ENCODE measurements at places on chromosomes 6 and 20.
A peak's percentile ranks its signal among the peaks of the same experiment; 100 is the strongest.

GRCh38 chr6:4350567-4351519 lies 215.5 kb upstream of the ECI2 start:
- DNase-seq: no peak

GRCh38 chr6:20929283-20929682 lies 395.0 kb downstream of the CDKAL1 start:
- DNase-seq: no peak

DNA sequence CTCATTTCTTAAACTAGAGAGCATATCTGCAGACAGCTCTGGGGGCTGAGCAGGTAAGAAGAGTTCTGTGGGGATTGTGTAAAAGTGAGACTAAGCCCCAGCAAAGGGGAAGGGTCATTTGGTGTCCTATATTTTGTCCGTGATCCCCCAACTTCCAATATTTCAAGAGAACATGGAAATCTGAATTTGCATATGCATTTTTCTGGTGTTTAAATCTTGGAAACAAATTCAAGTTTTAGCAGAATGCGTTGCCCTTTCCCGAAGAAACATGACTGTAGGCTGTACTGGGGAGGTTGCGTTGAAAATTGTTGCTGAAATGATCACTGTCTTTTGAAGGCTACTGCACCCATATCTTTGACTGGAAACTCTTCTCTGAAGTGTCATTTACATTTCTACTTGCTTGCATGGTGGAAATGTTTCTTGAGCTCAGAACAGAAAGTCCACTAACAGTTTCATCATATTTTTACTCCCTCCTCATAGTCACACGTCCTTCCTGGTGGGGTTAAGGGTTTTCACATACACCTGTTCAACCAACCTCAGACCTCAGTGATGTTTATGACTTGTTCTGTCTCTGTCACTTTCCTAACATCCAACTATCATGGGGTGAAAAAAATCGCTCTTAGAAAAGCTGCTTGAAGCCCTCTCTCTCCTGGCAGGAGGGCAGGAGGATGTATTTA lies 140.3 kb downstream of the BCAS1 start:
- no peak for DNase-seq

- DNase-seq: no peak
Observed at GRCh38 chr6:95917034-95917433, 98.7 kb upstream of the FUT9 start.

DNA sequence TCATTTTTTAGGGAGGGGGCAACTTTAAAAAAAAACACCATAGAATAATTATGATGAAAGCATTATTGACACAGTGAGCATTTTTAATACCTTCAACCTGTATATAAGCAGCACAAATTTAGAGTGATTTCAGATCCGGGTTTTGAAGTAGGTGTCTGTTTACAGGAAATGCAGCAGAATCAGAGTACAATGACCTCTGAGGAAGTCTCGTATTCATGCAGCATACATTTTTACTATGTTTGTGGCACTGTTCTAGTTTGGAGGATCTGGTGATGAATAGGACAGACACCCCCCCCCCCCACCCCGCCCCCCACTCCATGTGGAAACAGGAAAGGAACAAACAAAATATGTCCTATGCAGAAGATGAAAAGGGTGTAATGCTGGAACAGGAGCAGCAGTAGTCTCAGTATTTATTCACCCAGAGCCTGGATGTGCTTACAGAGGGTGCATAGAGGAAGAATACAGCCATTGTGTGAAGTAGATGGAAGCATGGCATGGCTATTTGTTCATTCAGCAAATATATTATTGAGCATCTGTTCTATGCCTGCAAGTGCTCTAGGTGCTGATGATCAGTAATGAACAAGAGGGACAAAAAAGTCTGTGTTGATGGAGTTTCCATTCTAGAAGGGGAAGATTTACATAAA lies 19.7 kb downstream of the VAPB start:
- DNase-seq: no peak

GRCh38 chr6:154106251-154106650 lies 67.2 kb downstream of the OPRM1 start:
- DNase-seq: no peak

DNA sequence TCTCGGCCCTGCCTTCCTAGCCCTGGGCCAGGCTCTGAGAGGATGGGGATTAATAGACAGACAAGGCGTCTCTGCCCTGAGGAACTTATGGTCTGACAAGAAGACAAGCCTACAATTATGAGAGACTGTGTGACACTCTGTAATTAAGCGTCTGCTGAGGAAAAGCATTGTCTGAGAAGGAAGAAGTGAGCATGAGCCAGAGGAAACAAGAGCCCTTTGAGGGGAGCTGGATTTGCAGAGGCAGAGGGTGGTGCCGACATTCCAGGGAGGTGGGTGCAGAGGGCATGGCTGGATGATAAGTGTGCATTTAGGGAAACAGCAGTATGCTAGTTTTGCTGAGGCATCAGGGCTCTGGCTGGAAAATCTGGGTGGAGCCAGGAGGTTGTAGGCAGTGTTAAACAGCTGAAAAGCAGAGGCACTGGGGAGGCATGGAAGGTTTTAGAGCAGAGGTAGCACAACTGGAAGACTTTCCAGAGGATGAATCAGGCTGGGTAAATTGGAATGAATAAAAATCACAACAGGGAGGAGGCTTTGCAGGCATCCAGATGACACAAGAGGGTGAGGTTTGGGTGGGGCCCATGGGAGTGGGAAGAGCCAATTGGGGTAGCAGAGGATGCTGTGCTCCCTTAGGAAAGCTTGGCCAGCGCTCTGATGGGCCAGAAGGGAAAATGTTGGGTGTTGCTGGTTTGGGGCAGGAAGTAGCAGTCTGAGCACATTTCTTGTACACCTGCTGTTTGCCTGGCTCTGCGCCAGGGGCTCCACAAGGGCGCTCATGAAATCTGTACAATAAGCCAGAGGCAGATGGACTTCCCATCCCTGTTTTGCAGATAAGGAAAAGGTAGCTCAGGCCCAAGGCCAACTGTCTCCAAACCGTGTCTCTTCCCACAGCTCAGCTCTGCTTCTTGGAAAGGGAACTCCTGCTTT lies 74.0 kb upstream of the MYL9 start:
- DNase-seq: no peak

DNA sequence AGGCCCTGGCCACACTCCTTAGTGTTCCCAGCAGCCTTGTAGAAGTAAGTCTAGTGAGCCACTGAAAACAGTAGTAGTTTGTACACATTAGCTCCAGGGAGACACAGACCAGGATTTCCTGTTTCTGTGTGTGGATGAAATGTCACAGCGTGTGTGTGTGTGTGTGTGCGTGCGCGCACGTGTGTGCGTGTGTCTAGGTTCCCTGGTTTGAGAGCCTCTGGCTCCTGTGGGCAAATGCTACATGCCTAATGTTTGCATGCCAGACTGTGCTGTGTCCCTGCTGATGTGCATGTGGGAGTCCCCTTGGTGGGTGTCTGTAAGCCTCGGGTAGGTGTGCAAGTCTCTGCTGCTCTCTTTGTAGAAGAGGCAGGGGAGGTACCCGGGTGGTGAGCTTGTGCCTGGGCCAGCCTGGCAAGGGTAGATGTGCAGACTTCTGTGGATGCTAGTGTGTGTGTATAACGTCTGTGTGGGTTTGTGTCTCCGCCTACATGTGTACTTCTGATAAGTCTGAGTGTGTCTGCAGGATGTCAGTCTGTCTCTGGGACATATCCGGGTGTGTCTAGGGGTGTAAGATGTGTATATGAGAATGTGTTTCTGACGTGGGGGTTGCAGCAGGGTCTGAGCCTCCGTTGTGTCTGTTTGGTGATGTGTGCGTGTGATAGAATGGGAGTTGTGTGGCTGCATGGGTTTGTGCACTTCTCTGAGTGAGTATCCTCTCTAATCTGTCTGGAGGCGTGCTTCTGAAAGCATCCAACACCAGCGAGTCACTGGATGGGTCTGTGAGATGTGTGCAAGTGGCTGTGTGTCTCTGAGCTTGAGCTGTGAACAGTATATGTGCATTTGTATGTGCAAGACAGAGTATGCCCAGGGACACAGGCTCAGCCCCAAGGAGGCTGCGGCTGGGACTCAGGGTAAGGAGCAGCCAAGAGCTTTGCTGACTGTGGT lies 19.0 kb upstream of the TLDC2 start:
- peak; percentile 36 for DNase-seq

- no peak for DNase-seq
Observed at GRCh38 chr6:41642090-41642959, 4.1 kb downstream of the MDFI start.

DNA sequence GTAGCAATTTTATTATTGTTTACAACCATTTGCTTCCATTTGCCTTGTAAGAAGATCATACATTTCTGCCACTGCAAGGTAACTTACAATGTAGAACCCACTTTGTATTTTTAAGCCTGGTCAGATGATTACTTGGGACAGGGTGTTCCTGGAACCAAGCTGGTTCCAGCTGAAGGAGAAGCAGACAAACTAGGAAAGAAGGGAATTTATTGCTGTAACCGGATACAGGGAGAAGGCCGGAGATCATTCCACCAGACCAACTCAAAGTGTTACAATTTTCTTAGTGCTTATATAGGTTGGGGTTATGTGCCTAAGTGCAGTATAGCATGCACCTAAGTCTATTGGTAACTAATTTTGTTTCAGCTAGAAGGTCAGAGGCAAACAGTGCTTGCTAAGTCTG lies 104.4 kb downstream of the MANEA start:
- no peak for DNase-seq

DNA sequence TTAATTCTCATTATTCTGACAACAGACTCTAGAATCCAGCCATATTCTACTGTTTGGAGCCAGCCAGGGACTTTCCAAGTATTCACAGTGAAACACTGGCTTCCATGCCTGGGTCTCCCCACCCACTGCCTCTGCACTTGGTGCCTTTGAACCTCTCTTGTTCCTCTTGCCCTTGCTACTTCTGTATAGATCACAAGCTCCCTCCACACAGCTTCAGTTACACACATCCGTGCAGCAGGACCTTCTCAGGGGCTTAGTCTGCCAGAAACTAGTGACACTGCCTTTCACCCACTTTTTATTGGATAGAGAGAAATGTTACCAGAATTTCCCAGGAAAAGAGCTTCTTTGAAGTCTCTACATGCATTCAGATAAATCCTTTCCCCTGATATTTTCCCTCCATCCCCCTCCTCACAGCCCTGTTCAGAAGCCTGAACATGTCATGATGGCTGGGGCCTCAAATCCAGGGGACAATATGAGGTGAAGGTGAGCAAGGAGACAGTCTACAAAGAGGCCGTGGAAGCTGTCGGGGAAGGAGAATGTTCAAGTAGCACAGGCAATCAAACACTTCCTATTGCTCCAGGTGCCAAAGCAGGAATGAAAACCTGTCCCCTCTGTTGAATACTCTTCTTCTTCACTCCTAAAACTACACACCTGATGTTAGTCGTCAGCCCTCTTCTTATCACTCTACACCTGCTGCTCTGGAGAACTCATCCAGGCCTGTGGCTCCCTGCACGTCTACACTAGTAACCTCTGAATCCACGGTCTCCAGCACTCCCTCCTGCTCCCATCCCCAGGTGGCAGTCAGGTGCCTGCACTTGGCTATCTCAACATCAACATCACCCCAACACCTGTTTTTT lies 20.2 kb upstream of the HLA-DOA start:
- no peak for DNase-seq

DNA sequence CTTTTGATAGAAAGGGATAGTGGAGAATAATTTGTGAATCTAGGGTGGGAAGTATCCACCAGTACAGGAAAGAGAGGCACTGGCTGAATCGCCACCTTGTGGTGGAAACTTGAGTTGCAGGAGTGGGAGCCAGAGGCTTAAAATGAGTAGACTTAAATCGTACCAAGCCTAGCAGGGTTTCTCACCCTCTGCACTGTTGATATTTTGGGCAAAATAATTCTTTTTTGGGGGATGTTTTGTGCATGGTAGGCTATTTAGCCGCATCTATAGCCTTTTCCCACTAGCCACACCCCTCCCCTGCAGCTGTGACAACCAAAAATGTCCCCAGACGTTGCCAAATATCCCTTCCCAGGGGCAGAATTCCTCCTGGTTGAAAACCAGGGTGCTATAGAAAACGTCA lies 119.1 kb downstream of the DHX35 start:
- DNase-seq: peak; percentile 87

- DNase-seq: peak; percentile 46
Observed at GRCh38 chr6:41371461-41371991, 36.1 kb downstream of the NCR2 start.

GRCh38 chr6:52587001-52587400 lies 10.1 kb upstream of the TRAM2 start:
- DNase-seq: no peak

GRCh38 chr20:35007413-35007812 lies 51.7 kb downstream of the MYH7B start:
- DNase-seq: no peak

DNA sequence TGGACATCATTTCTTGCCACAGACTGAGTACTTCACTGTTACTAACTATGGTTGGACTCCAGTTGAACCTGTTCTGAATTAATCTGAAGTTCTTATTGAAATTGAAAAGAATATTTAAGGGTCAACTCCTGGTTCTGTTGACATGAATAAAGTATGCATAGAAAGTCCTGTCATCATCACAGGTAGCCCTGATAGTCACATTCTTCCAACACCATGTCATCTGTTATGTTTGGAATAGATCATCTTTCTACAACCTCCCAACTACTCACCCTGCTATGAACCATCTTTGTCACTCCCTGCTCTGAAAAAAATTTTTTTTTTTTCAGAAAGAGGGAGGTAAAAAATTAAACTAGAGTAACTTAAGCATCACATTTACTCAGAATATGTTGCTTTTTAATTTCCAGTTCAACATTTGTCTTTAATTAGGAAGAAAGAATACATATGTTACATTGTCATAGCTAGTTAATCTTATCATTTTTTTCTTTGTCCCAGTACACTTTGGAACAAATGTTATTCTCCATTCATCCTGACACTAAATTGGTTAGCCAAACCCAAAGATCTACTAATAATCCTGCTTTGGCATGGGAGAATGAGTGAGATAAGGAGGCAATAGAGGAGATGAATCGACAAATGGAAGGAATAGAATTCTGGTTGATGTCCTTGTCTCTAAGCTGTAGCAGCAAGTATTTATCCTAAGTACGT lies 775.1 kb upstream of the NRSN1 start:
- DNase-seq: no peak

DNA sequence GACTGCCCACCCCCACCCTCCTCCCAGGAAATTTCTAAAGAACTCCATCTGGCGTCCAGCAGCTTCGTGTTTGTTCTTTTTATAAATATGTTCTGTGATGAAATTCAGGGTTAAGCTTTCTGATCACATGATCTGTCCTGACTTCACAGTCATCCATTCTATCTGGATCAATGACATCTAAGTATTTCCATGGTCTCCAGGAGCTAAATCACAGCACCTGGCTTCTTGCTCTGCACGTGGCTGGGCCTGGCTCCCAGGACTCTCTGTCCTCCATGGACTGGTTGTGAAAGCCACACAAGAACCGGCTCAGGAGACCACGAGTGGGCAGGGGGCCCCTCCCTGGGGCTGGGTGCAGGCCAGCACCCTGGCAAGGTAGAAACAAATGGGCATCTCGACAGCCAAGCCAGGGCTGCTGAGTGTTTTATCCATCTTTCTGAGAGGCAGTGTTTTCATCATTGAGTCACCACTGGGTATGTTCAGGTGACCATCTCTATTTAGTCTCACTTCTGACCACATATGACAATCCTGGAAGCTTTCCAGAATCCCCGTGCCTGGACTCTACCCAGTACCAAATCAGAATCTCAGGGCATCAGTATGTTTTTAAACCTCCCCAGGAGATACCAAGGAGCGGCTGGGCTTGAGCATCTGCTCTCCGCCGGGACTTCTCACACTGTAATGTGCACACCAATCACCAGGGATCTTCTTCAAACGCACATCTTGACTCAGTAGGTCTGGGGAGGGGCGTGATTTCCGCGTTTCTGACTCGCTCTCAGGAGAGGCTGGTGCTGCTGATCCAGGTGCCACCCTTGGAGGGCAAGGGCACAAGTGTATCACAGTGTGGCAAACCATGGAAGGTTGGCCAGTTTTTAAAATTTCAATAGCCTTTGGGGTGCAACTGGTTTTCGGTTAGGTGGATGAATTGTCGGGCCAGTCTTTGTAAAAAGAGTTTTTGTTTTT lies 31.6 kb upstream of the PXDC1 start:
- DNase-seq: no peak

- DNase-seq: no peak
Observed at GRCh38 chr20:53180928-53181362, 208.8 kb downstream of the TSHZ2 start.
